Stimulated activated CD8-positive, alpha-beta memory T cell treated with anti-CD3 and anti-CD28 coated beads, Interleukin-7, amount 100 ng/mL, for 4 hours (primary cell): ENCODE measurements at places on chromosomes 4 and X.

GRCh38 chr4:15250021-15250441, 177.8 kb upstream of the C1QTNF7 start:
- DNase-seq = no peak

GRCh38 chr4:48778431-48779094, 1.5 kb downstream of the FRYL start:
- no peak for DNase-seq

DNA sequence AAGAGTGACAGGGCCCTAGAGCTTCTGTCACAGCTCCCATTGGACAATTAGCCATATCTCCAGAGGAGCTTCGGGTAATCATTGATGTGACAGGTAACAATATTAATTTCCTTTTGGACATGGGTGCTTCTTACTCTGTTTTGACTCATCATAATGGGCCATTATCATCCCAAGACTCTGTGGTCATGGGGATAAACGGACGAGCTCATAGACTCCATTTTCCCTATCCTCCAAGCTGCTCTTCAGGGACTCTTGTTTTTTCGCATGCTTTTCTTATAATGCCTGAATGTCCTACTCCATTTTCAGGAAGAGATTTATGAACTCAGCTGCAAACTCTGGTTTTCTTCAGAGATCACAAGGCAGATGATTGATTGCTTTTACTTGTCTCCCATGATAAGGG, 17.0 kb upstream of the UGT2B17 start:
- no peak for DNase-seq

GRCh38 chr4:145564540-145564939, 54.6 kb upstream of the MMAA start:
- no peak for DNase-seq

- no peak for DNase-seq
These were observed 52.1 kb downstream of the TSC22D3 start for GRCh38 chrX:107723511-107723910.

- no peak for DNase-seq
These were observed 457.9 kb downstream of the GPAT3 start for GRCh38 chr4:83993774-83994173.

DNA sequence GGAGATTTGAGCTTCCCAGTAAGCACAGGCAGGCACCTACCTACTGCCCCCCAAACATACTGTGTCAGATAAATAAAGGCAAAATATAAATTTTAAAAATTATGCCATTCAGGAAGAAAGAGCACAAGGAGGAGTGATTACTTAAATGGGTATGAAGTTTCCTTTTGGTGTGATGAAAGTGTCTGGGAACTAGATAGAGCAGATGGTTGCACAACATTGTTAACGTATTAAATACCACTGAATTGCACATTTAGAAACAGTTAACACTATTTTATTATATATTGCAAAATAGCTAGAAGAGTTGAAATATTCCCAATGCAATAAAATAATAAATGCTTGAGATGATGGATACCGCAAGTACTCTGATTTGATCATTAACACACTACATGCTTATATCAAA, 374.7 kb upstream of the FGF13 start:
- DNase-seq = no peak
